Transverse colon (tissue), 4 donors: ENCODE measurements at places on chromosomes 3 and 15.

DNA sequence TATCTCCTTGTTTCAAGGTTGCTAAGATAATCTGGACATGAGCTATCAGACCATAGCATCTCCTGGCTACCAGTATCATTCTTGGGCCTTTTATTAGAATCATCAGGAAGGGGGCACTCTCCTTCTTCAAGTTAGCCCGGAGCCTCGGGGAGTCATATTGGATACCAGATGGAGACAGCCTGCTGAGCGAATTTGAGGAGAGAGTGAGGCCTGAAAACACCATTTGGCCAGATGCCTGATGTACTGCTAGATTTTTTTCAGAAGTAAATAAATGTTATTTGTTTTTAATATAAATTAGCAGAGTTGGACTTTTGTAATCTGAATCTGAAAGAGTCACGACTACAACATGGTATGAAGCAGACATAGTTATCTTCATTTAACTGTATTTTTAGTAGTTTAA lies 848.6 kb downstream of the IGSF11 start:
- DNase-seq, result no peak

DNA sequence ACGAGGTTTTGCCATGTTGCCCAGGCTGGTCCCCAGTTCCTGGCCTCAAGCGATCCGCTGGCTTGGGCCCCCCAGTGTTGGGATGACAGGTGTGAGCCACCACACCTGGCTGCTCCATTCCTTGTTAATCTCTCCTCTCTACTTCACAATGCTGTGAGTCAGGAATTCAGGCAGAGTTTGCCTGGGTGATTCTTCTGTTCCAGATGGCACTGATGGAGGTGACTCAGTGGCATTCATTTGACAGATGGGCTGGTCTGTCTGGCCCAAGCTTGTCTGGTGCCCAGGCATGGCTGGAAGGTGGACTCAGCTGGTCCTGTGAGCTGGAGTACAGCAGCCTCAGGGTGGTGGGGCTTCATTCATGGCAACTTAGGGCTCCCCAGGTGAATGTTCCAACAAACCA lies 43.2 kb downstream of the SLC6A20 start:
- DNase-seq, result no peak

DNA sequence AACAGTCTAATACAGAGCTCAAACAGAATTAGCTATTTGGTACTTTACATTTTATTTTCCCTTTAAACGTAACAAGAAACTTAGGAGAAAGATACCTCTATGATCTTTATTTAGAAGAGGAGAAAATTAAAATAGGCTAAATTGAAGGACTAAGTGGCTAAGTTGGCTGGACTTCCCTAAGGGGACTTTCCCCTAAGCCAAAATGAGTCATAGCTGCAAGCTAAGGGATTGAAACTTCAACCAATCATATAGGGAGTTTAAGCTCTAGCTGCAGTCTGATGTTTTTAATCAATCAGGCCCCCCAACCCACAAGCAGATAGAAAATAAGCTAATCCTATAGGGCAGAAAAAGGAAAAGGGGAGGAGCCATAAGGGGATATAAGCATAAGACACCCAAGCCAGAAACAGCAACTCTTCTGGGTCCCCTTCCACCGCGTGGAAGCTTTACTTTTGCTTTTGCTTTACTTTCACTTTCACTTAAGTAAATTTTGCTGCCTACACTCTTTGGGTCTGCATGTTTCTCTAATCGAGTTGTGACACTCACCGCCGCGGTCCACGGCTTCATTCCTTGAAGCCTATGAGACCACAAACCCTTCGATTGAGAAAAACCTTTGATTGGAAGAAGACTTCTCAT lies 1108.5 kb upstream of the EPHA6 start:
- DNase-seq, result no peak

- no peak for DNase-seq
Observed at GRCh38 chr15:87470923-87471322, 785.6 kb downstream of the NTRK3 start.

DNA sequence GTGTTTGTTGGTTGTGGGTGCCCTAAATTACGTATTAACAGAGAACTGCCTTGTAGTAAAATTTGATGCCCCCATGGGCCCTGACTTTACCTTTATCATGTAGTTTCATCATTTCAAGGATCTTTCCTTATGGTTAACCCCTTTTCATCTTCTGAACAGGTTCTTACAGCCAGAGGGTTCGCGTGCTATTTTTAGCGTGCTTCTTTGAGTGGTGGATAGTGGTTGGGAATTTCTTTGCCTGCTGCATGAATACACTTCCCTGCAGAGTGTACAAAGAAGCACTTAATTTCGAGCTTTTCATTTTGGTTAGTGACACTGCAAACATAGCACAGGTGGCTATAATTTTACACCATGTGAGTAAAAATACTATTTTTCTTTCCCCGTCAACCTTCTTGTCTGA lies 231.8 kb downstream of the ROBO2 start:
- DNase-seq, result no peak

GRCh38 chr3:177487635-177488186 lies 290.4 kb upstream of the TBL1XR1 start:
- no peak for DNase-seq

- no peak for DNase-seq
Observed at GRCh38 chr3:171615281-171615680, 155.1 kb upstream of the TNIK start.

DNA sequence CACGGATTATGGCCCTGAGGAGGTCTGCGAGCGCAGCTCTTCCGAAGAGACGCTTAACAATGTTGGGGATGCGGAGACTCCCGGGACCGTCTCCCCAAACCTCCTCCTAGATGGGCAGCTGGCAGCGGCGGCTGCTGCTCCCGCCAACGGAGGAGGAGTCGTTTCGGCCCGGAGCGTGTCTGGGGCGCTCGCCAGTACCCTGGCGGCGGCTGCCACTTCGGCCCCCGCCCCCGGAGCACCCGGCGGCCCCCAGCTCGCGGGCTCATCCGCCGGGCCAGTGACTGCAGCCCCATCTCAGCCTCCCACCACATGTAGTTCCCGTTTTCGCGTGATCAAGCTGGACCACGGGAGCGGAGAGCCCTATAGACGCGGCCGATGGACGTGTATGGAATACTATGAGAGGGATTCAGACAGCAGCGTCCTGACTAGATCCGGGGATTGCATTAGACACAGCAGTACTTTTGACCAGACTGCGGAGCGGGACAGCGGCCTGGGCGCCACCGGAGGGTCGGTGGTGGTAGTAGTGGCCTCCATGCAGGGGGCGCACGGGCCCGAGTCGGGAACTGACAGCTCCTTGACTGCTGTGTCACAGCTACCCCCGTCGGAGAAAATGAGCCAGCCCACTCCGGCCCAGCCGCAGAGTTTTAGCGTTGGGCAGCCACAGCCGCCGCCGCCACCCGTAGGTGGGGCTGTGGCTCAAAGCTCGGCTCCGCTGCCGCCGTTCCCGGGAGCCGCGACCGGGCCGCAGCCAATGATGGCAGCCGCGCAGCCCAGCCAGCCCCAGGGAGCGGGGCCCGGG lies 1.6 kb downstream of the TSC22D2 start:
- DNase-seq, result peak; percentile 82

DNA sequence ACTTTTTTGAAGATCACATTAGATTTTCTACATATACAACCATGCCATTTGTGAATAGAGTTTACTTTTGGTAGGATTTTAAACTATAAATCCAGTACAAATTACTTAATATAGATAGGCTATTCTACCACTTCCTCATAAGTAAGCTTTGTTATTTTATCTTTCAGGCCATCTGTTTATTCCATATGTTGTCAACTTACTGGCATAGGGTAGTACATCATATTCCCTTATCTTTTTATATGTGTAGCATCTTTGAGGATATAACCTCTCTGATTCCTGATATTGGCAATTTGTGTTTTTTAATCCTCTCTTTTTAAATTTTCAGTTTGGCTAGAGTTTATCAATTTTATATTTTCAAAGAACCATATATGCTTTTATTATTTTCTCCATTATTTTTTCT lies 515.4 kb downstream of the DIPK2A start:
- no peak for DNase-seq

- no peak for DNase-seq
Observed at GRCh38 chr3:117102426-117102825, 392.8 kb downstream of the TUSC7 start.

DNA sequence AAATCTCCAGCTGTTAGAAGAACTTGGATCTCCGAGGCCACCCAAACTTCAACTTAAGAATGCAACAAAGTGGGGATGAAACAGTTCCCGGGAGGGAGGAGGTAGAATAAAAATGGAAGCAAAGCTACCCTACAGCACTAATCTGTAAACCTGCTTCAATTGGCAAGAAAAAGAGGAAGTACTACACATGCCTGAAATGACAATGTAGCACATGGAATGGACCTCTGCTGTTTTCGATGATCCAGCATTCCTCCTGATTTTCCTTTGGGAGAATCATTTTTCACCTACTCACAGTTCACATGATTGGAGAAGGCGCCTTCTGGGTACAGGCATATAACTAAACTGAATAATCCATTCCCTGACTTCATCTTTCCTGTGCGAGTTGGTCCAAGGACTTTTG lies 1081.5 kb downstream of the FHIT start:
- no peak for DNase-seq

- no peak for DNase-seq
Observed at GRCh38 chr15:55222588-55222987, 25.8 kb upstream of the RSL24D1 start.

- DNase-seq, result no peak
Observed at GRCh38 chr3:186185194-186185787, 76.4 kb upstream of the ETV5 start.

GRCh38 chr3:197758512-197758911 lies 8.8 kb downstream of the FYTTD1 start:
- no peak for DNase-seq

DNA sequence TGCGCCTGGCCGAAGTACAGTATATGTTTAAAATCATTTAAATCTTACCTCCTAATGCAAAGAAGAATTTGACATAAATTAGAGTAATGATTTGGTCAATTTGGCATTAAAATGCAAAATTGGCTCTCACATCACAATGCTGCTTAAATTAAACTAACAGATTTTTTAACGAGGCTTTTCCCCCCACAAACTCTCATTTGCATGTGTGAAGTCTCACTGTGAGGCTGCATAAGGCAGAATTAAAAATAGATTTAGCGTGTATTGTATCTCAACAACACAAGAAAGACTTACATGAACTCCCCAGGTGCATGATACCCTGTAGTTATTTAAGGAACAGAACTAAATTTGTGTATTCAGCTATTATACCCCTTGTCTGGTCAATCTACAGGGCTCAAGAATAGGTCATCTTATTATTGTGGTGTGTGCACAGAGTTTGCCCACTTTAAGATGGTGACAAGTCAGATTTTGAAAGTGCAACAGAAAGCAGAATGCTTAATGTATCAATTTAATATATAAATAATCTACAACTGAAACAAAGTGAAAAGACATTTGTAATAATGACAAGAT lies 897.9 kb downstream of the EPHA3 start:
- DNase-seq, result no peak

GRCh38 chr3:16328124-16328523 lies 63.1 kb downstream of the OXNAD1 start:
- DNase-seq, result no peak

- no peak for DNase-seq
Observed at GRCh38 chr3:31371484-31372177, 161.1 kb upstream of the STT3B start.

- DNase-seq, result no peak
Observed at GRCh38 chr15:80736560-80736959, 41.5 kb downstream of the ABHD17C start.

GRCh38 chr3:45964139-45964538 lies 20.9 kb downstream of the CXCR6 start:
- DNase-seq, result no peak

- DNase-seq, result peak; percentile 79
Observed at GRCh38 chr15:72319985-72320671, at the start of gene CELF6. Gene CELF6, minus strand, starts transcription at chr15:72320157. Its CDS starts 283 bp downstream, at chr15:72319874.

DNA sequence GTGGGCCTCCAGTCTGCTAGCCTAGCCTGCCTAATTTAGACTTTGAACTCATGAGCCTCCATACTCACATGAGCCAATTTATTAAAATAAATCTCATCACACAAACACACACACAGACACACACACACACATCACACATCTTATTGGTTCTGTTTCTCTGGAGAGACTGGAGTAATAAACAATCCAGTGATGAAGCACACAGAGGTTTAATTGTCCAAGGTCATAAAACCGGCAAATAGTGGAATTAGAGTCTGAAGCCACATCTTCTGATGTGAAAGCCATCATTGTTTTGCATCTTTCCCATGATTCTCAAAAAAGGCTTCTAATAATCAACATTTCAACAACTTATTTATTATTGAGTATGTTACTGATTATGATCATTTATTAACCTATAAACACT lies 249.4 kb upstream of the KCNH8 start:
- DNase-seq, result no peak

DNA sequence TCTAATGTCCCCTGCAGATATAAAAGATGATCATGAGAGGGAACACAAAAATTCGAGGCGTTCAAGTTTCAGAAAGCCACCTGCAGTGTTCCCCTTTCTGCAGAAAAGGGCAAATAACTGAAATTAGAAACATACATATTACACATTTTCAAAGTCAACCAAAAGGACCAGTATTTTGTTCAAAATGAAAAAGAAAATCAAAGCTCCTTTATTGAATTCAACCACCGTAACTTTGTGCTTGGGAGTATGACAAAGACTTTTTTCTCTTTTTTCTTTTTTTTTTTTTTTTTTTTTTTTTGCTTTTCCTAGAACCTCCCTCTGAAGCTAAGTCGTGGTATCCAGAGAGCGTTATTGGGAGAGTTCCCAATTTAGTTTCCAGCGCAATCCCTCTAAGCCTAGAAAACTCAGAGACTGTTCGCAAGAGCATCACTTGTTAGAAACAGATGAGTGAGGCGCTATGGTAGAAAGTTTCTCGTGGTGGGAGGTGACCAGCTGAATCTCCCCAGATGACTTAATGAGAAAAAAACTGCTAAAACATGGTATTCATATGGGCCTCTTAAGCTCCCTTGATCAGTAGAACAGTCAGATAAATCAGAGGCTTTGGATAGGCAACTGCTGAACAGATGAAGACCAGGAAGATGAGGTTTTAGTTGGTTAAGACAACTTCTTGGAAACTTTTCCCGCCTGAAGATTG lies 77.4 kb downstream of the MB21D2 start:
- DNase-seq, result no peak

- DNase-seq, result no peak
Observed at GRCh38 chr3:69787436-69788168, 48.3 kb downstream of the MITF start.

- no peak for DNase-seq
Observed at GRCh38 chr3:13546667-13547171, 2.2 kb upstream of the FBLN2 start.

- no peak for DNase-seq
Observed at GRCh38 chr15:49042165-49042564, 4.1 kb downstream of the SECISBP2L start.

GRCh38 chr3:47370887-47371697 lies 9.7 kb upstream of the PTPN23 start:
- DNase-seq, result peak; percentile 23

DNA sequence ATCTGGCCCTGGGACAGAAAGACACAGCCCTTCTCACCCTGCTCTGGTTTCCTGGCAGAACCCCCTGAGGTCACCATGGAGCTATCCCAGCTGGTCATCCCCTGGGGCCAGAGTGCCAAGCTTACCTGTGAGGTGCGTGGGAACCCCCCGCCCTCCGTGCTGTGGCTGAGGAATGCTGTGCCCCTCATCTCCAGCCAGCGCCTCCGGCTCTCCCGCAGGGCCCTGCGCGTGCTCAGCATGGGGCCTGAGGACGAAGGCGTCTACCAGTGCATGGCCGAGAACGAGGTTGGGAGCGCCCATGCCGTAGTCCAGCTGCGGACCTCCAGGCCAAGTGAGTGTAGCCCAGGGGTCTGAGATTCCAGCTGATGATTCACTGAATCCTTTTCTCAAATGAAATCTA lies 61.7 kb downstream of the BOC start:
- DNase-seq, result no peak

GRCh38 chr3:193132964-193133363 lies 108.1 kb upstream of the PLAAT1 start:
- DNase-seq, result no peak

- no peak for DNase-seq
Observed at GRCh38 chr15:88015228-88015860, 241.2 kb downstream of the NTRK3 start.
